Activated CD8-positive, alpha-beta memory T cell treated with anti-CD3 and anti-CD28 coated beads for 4 hours (primary cell): ENCODE measurements at places on chromosomes 2 and 18.

DNA sequence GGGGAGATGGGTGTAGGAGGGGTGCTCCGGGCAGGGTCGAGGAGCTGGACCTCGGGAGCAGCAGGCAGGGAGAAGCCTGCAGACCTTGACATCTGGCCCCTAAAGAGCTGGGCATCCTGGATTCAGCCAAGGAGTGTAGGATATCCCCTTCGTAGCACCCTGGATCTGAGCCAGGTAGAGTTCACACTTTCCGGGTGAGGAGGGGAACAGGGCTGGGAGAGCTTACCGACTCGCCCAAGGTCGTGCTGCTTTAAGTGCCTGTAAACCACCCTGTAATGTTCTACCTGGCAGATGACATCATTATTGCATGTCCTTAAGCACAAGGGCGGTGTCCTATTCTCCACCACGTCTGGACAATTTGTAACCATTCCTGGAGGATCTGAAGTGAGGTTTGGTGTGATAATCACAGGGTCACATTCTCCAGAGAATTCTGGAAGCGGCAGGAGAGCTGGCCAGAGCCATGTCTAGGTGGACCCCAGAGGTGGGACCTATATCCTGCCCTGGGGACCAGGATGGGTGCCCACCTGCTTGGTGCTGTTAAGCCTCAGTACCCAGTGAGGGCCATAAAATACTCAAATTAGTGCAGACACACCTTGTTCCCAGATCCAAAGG is 14.6 kb downstream of the ITM2C start:
- no peak for DNase-seq

- DNase-seq: no peak
Observed at GRCh38 chr2:158543957-158544356, 87.2 kb downstream of the PKP4 start.

DNA sequence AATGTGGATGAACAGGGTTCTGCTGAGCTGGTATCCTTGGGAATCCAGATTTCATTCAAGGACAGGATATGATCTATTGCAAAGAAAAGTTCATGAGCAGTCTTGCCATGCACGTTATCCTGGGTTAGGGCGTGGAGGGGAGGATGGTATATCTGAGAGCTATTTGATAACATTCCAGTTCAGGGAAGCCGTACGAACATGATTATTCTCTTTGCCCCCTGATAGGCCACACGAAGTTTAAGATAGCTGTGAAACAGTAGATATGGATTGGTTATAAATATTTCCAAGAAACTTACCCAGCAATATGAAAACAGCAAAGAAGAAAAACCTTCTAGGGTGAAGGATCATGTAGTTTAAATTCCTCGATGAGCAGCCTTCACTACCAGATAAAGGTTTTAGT is 171.9 kb downstream of the LTBP1 start:
- no peak for DNase-seq

DNA sequence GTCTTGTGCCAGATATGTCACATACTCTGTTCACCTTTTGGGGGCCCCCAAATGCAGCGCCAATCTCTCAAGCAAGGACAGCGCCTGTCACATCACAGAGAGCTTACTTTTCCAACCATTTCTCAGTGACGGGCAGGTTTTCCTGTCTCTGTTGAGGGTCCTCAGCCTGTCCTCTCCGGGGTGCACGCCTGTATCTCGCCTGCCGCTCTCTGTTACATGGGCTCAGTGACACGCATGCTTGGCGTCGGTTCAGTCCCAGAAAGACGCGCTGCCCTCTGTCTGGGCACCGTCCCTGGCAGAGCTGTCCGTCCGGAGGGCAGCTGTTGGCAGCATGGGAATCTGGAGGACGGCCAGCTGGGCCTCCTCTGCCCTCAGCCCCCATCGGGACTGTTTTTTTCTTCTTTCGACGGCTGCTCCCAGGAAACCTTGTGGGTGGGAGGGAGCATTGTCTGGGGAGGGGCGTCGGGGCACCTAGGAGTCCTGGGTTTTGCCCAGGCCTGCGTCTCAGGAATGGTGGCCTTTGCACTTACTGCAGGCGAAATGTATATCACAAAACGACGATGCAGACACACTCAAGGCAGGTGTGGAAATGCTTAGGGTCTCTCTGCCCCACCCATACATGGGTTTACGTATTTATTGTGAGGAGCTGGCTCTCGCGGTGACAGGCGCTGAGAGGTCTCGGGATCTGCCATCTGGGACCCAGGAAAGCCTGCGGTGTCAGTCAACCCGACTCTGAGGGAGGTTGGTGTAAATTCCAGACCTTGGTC is 30.9 kb downstream of the RTP5 start:
- no peak for DNase-seq

DNA sequence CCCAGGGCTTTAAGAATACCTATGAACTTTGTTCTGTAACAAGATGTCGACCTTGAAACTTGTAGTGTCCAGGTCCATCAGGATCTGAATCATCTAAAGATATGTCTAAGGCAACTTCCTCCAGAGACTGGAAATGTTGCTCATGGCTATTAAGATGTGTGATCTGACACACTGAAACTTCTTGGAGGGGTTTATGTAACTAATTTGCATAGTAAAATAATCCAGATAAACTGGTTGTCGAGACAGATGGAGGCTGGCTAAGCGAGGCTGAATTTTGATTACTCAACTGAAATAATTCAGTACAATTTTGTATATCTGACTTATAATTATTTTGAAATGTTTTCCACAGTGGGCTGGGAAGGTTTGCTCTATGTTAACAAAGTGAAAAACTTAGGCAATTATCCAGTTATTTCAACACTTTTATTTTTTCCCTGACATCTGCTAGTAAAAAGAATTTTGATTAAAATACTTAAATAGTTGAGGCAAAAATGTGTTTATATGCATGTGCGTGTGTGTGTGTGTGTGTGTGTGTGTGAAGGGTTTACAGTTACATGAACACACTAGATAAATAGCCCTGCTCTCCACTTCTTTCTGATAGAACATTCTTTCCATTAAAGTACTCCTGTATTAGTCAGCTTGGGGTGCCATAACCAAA is 11.4 kb upstream of the MAP3K20 start:
- DNase-seq: no peak

DNA sequence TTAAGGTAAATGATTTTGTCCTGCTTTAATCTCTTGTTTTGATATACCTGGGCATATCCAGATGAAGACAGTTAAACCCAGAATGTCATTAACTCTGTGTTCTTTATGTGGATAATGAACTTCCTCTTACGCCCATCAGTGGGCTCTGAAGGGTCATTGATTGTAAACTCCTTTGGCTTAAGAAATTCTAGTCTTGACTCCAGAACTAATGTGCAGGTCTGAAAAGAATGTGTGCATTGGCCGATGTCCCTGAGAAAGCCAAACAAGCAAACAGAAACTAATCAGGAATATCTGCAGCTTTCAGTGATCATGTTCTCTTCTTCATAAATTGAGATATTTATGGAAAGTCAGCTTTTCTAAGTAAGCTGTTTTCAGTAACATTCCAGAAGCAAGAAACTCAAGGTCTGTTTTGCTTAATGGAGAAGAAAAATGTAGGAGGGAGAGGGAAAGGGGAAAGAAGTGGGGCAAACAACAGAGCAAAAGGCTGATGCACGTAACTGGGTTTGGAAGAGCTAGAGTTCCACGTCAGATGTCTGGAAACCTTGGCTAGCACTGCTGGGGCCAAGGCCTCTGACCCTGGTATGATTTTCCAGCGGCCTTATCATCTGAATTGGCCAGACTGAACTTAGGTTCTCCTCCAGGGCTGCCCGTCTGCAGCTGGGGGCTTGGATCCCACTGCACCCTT is 61.3 kb upstream of the FHL2 start:
- DNase-seq: no peak
